ENCODE measurements at places on chromosomes 16 and 17.

GRCh38 chr17:9837551-9838471 lies 12.1 kb downstream of the GLP2R start:
- DNase-seq, result no peak

GRCh38 chr17:70242781-70243437 lies 73.6 kb downstream of the KCNJ2 start:
- no peak for DNase-seq

DNA sequence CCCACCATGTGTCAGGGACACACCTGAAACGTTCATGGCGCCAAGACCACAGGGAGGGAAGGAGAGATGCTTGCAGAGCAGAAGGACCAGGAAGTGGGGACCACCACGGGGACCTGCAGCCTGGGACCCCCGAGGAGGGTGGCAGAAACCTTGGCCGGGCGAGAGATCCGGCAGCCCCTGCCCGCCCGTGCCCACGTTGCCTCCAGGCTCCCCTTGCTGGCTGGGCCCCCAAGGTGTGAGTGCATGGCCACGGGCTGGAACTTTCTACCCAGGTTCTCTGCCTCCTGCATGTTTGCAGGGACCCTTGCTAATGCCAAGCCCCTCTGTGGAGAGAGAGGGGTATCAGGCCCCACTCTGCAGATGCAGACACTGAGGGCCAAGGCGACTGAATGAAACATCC lies 50.4 kb downstream of the USP22 start:
- DNase-seq, result no peak

DNA sequence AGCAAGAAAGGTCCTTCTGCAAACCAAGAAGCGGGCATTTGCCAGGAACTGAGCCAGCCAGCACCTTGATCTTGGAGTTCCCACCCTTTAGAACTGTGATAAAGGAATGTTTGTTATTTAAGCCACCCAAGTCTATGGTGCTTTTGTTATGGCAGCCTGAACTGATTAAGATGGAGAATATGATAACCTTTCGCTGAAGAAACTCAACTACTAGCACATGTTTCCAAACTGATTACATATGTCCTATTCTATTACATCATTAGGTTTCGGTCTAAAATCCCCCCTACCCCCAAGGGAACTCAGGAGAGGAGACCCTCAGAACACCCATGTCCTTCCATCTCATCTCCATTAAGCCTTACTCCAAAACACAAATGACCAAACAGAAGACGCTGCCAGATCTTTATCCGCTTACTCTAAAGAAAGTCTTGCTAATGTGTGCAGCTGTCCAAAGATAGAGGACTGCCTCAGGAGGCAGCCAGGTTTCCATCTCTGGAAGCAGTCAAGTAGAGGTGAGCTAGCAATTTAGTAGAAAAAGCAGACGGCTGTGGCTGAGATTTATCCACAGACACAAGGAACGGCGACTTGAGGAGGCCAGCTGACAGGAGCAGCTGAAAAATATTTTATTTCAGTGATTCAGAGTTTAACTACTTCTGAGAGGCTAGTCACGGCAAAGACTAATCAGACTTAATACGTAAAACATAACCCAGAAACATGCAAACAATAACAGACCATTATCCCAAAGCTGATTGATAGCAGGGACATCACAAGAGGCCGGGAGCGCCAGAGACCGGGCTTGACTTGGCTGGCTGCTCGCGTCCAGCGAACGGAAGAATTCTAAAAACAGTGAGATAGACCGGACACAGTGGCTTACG lies 611.4 kb upstream of the CDH5 start:
- DNase-seq, result no peak

GRCh38 chr16:84672276-84673202 lies 24.2 kb downstream of the KLHL36 start:
- DNase-seq, result peak; percentile 80

DNA sequence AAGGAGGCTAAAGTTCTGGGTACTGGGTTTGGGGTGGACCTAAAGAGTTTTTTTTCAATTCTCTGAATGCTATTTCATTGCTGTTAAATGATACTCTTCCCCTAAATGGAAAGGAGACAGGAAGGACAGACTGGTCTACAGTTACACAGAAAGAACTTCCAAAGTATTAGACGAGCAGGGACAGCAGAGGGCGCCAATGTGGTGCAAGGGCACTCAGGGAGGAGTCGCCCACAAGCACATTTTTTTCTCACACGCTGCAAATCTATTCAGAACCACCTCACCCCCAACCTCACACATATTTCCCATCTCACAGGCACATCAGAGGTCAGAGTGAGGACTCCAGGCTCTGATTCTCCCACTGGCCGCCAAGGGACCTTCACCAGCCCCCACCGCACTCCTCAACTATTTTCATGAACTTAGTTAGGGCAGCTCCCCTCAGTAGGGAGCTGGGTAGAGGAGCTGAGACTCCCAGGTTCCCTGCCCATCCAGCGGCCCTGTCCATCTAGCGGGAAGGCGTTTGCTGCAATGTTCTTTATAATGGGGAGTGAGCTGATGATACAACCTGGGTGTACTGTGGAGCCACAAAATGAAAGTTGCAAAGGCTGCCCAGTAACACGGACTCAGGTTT lies 6.8 kb upstream of the CA4 start:
- DNase-seq, result peak; percentile 85

GRCh38 chr17:35377068-35377467 lies 3.6 kb upstream of the SLFN11 start:
- no peak for DNase-seq

DNA sequence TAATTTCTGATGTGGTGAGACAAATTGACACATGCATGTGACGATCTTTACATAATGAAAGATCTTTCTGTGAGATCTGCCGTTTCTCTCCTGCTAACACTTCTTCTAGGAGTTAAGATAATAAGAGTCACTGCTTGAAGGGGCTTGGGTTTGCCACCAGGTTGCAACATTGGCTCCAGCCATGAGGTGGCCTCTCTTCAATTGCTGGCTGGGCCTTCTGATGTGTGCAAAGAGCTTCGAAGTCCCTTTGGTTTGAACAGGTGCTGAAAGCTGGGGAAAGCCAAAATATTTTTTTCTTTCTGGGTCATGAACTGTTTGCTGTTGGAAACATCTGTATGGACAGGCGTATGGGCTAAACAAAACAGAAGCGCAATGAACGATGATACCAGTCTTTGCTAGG lies 204.1 kb upstream of the SALL1 start:
- no peak for DNase-seq

DNA sequence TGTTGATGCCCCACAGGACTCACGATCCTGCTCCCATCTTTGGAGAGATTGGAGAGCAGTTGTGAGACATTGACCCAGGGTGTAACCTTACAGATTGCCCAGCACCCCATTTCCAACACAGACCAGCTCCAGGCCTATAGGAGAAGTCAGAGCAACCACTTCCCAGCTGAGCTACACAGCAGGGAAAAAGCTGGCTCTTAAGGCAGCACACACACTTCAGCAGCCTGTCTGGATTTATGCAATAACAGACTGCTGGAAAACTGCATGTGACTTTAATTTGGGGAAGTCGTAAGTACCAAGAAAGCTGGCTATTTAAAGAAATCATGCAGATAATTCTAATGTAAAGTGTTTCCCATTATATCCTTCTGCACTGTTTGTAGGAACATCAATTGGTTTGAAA lies 30.8 kb downstream of the NOG start:
- no peak for DNase-seq

DNA sequence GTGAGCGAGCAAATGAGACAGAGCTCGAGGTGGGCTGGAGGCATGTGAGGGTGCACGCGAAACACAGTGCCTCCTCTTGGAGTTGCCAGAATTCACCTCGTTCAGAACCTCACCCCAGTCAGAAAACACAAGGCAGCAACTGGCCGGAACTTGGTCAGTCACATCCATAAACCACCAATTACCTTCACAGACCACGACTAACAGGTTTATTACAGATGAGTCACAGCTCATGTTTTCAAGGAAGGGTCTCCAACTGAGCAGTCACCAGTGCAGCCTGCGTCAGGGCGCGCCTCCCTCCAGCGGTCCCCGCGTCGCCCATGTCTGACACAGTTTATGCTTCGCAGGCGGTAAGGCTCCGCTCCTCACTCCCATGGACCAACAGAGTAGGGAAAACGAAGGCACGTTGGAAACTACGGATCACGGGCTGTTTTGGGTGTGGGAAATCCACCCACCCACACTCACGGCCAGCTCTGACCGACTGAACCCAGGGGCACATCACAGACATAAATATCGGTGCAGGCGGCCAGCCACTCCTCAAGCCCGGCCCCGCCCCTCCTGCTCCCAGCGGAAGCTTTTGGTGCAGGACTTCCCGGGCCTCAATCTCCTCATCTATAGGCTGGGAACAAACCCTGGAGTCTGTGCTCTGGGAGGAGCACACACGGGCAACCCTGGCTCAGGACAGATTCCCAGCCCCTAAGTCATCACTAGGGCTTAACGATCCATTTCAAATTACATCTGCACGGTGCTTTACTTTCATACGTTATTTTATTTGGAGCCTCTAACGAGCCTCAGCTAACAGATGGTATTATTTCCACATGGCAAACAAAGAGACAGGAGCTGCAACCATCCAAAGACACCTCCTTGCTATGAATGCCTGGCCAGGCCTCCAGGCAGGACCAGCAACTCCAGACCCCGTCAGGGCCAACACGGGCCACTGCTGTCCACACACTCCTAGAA lies 126.3 kb downstream of the ZNF778 start:
- no peak for DNase-seq

GRCh38 chr17:59751955-59752413 lies 44.5 kb downstream of the VMP1 start:
- DNase-seq, result peak; percentile 87

- peak; percentile 73 for DNase-seq
Measured at GRCh38 chr16:87278191-87279093, 38.8 kb downstream of the C16orf95 start.

GRCh38 chr16:280991-281659 lies 734 bp downstream of the ARHGDIG start:
- no peak for DNase-seq

DNA sequence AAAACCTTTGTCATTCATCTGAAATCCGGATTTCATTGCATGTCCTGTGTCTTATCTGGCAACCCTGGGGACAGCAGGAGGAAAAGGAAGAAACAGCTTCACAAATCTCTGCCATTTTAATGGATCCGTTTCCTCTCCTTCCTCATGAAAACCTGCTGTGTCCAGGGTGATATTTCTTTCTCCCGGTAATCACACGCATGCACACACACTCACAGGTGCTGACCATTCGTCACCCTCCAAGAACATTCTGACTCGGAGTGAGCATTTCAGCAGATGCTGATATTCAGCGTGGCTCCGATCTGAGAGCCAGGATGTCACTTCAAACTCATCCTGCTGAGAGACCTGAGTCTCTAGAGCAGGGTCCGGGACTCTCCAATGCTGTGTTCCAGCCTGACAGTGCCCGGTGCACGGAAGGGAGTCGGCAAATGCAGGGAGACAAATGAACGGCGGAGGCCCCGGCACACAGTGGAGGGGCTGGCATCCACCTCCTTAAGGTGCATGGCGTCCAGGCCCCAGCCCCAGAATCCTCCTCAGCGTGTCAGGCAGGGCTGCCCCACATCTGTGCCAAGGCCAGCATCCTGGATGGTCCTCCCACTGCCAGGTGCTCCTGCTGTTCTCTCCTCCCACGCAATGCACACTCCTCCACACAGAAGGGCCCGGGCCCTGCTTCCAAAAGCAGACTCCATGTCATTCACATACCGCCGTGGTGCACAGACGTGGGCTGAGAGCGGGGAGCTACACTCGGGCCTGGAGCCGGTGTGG lies 70.7 kb downstream of the RBFOX3 start:
- no peak for DNase-seq

GRCh38 chr17:5194346-5194745 lies 2.7 kb upstream of the ZNF594 start:
- no peak for DNase-seq

DNA sequence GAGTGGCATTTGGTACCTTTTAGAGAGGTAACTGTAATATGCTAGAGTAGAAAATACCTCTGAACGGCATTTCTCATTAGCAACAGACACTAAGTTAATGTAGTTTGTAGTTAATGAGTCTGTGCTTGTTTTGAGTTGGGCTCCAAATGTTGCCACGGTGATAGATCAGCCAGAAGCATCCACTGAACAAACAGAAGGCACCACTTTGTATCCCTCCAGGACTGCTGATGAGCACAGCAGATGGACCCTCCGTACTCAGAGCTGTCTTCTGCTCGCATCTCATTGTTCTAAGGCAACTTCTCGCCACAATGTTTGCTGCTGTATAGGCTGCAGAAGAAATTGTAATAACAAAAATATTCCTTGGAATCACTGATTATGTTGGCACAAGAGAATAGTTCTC lies 56.1 kb downstream of the TNRC6C start:
- no peak for DNase-seq

GRCh38 chr16:47475786-47476185 lies 14.7 kb downstream of the PHKB start:
- no peak for DNase-seq

DNA sequence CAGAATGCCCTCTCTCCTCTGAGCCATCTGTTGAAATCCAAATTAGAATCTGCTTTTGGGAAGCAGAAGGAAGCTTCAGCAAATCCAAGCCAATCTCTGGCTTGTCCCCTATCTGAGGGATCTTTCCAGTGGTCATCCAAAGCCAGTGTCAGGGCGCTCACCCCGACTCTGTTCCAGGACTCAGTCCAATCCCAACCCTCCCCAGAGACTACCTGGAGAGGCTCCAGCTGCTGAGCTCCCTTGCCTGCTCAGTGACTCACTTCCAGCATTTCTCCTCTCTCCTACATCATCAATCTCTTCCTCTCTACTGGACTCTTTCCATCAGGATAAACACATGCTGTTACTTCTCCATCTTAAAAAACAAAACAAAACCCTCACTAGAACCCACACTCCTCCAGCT lies 2.4 kb downstream of the MATCAP1 start:
- DNase-seq, result no peak

DNA sequence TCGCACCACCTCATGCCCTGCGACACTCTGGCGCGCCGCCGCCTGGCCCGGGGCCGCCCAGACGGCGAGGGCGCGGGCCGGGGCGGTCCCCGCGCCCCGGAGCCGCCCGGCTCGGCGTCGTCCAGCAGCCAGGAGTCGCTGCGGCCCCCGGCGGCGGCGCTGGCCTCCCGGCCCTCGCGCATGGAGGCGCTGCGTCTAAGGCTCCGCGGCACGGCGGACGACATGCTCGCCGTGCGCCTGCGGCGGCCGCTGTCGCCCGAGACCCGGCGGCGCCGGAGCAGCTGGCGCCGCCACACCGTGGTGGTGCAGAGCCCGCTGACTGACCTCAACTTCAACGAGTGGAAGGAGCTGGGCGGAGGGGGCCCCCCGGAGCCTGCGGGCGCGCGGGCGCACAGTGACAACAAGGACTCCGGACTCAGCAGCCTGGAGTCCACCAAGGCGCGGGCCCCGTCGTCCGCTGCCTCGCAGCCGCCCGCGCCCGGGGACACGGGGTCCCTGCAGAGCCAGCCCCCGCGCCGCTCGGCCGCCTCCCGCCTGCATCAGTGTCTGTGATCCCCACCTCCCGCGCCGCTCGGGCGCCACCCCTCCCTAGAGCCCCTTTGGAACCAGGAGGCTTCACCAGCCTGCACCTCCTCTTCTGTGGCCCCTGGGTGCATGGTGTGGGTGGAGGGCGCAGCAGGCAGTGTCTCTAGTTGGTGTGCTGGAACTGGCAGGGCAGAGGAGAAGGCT lies 82.3 kb downstream of the ARHGAP23 start:
- no peak for DNase-seq

GRCh38 chr16:27390151-27390550 lies 11.8 kb upstream of the IL21R start:
- no peak for DNase-seq

- no peak for DNase-seq
Measured at GRCh38 chr16:66950971-66951790, 9.9 kb upstream of the CES3 start.

- DNase-seq, result no peak
Measured at GRCh38 chr17:82878527-82878926, 38.7 kb upstream of the ZNF750 start.

- no peak for DNase-seq
Measured at GRCh38 chr17:13359774-13360173, 242.0 kb downstream of the HS3ST3A1 start.

Data from activated CD4-positive, alpha-beta T cell treated with anti-CD3 and anti-CD28 coated beads, Interleukin-2, Interleukin-4, amounts not matched to agents 100 ng/mL and 50 ng/mL, durations not matched to agents 16 hours and 8 hours (primary cell).